ENCODE measurements at places on chromosomes 12 and 14. TPM values are rescaled to one million over a fixed set of nuclear protein-coding genes. Genes with fewer than 3 reads are reported as not detected.
A peak's percentile ranks its signal among the peaks of the same experiment; 100 is the strongest.

Gene ZDHHC22
- not detected for total RNA-seq

- no peak overlapping the region for H3K4me3 ChIP-seq
- no peaks in the 10 kb centered on the region for H3K36me3 ChIP-seq
- DNase-seq, result no peak
- no peaks in the 10 kb centered on the region for H3K27me3 ChIP-seq
- peaks cover 5% of the 10 kb centered on the region for H3K4me1 ChIP-seq
- peak overlapping the region; percentile 3 for H3K27ac ChIP-seq
Measured at GRCh38 chr14:71726580-71727021, 205.6 kb upstream of the RGS6 start.

DNA sequence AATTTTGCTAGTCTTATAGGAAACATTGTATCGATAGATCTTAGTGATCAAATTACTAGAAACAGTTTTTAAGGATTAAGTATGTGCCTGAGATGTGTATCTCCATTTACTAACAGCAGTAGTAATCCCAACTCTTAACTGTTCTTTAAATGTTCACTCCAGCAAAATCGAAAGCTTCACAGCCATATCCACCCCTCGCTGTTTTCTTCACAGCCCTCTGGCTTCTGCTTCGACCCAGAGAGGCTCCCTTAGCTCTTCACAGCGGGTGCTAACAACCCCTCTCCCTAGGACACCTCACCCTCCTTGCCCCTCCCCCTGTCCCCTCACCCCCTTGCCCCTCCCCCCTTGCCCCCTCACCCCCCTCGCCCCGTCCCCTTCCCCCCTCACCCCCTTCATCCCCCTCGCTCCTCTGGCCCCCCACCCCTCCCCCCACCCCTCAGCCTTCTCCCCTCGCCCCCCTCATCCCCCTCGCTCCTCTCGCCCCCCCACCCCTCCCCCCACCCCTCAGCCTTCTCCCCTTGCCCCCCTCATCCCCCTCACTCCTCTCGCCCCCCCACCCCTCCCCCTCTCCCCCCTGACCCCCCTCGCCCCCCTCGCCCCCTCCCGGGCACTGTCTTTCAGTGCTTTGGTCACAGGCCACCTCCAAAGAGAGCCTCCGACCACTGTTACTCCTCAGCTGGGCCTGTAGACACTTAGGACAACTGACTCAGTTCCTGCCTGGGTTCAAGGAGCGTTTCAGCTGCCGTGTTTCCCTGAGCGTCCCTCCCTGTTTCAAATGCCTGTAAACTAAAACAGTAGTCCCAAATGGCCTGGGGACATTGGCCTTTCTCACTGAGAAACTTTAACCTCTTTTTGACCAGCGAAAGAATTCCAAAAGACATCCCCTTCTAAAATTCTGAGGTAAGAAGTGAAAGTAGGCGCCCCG lies 46.0 kb upstream of the DYNC1H1 start:
- no peak overlapping the region for H3K27ac ChIP-seq
- H3K27me3 ChIP-seq, result no peaks in the 10 kb centered on the region
- H3K4me1 ChIP-seq, result no peaks in the 10 kb centered on the region
- H3K4me3 ChIP-seq, result no peak overlapping the region
- peaks cover 84% of the 10 kb centered on the region for H3K36me3 ChIP-seq

DNA sequence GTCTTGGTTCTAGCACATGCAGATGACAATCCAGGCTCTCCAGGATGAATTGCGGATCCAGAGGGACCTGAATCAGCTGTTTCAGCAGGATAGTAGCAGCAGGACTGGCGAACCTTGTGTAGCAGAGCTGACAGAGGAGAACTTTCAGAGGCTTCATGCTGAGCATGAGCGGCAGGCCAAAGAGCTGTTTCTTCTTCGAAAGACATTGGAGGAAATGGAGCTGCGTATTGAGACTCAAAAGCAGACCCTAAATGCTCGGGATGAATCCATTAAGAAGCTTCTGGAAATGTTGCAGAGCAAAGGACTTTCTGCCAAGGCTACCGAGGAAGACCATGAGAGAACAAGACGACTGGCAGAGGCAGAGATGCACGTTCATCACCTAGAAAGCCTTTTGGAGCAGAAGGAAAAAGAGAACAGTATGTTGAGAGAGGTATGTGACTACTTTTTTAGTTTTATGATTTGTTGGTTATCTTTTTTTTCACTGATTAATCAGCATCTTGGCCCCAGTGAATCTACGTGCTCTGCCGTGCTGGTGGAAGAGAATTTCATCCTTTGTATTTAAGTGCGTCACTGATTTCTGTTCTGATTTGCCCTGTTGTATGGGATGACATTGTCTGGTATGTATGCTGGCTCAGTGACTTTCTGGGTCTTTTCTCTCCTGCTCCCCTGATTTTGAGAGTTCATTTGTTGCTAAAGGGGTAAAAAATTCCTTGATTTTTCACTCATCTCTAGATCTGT lies 92.3 kb downstream of the ERC1 start:
- no peaks in the 10 kb centered on the region for H3K27me3 ChIP-seq
- H3K36me3 ChIP-seq, result peaks cover 4% of the 10 kb centered on the region
- no peak overlapping the region for H3K4me3 ChIP-seq
- no peak for DNase-seq

DNA sequence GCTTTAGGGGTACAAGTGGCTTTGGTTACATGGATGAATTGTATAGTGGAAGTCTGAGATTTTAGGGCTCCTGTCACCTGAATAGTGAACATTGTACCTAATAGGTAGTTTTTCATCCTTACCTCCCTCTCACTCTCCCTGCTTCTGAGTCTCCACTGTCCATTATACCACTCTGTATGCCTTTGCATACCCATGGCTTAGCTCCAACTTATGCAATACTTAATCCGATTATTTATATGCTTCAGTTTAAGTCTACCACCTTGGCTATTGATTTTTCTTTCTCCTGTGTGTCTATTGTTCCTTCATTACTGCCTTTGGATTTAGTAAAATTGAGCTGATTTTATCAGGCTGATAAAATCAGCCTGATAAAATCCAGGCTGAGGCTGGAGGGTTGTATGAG lies 30.5 kb upstream of the C12orf71 start:
- no peaks in the 10 kb centered on the region for H3K27me3 ChIP-seq
- H3K27ac ChIP-seq, result no peak overlapping the region
- no peak for DNase-seq

DNA sequence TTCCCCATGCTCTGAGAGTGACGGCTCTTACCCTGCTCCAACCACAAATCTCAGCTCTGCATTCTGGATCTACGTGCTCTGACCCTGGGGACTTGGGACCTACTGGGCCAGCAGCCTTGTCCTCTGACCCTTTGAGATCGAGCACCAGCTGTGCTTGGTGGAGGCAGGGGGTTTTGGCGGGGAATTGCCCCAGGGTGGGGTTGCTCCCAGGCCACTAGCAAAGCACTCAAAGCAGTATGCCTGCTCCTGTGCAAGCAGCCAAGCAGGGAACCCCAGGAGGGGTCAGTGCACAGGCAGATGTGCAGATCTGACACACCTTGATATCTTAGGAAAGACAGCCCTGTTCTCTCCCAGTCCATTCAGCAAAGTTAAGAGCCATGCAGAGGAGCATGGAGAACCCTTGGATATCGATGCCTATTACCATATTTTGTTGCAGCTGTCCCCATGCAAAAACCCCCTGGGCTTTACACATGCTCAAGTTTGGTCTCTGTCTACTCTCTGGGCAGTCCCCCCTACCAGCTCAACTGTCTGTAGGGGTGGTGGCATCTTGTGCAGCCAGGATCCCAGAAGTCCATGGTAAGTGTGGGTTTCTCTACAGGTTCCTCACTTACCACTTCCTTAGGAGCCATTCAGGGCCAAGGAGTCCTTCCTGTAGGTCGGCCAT lies 319.0 kb downstream of the TMTC2 start:
- H3K27me3 ChIP-seq, result no peaks in the 10 kb centered on the region
- H3K27ac ChIP-seq, result no peak overlapping the region
- DNase-seq, result no peak
- no peaks in the 10 kb centered on the region for H3K4me1 ChIP-seq

GRCh38 chr14:63444588-63444987 lies 98.6 kb downstream of the PPP2R5E start:
- no peaks in the 10 kb centered on the region for H3K27me3 ChIP-seq
- H3K4me1 ChIP-seq, result no peaks in the 10 kb centered on the region
- H3K36me3 ChIP-seq, result no peaks in the 10 kb centered on the region
- no peak for DNase-seq
- H3K27ac ChIP-seq, result no peak overlapping the region
- no peak overlapping the region for H3K4me3 ChIP-seq

Gene ITGB7
- 10.9 TPM for total RNA-seq
